ENCODE measurements at places on chromosomes 7 and 10.

GRCh38 chr10:96642973-96643372 is 56.2 kb upstream of the TM9SF3 start:
- DNase-seq, result peak; percentile 90

DNA sequence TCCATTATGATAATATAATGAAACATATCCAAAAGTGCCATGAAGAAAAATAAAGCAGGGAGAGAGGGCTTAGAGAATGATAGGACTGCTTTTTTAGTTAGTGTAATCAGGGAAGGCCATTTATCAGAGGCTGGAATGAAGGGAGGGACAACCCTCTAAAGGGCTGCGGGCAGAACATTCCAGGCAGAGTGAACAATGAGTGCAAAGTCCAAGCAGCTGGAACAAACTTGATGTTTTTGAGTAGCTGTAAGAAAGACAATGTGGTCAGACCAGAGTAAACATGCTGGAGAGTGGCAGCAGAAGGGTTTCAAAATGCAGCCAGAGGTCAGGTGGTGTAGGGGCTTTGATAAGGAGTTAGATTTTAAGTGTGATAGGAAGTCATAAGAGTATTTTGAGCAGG is 65.6 kb upstream of the CCDC6 start:
- DNase-seq, result no peak

GRCh38 chr10:42877496-42878030 is 95.0 kb downstream of the BMS1 start:
- DNase-seq, result no peak

GRCh38 chr7:23164846-23165245 is 17.0 kb upstream of the NUP42 start:
- no peak for DNase-seq

- DNase-seq, result no peak
Measured at GRCh38 chr7:34396437-34397064, 261.5 kb upstream of the NPSR1 start.

GRCh38 chr7:125390981-125391380 is 461.4 kb upstream of the POT1 start:
- no peak for DNase-seq

DNA sequence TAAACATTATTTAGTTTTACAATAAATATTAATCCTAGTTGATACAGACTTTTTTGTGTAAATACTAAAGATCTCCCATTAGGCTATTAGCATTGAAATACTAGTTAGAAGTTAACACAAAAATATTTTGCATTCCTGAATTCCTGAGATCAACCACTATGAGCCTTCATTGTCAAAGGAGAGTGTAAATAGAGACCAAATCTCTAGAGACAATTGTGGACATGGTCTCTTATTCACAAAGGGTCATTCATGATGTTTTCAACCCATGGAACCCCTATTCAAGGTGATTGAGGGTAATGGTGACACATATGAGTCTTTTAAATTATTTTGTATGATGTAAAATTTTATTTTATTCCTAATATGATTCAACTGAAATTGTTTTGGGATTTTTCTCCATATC is 1454.8 kb upstream of the LRRTM3 start:
- DNase-seq, result no peak

DNA sequence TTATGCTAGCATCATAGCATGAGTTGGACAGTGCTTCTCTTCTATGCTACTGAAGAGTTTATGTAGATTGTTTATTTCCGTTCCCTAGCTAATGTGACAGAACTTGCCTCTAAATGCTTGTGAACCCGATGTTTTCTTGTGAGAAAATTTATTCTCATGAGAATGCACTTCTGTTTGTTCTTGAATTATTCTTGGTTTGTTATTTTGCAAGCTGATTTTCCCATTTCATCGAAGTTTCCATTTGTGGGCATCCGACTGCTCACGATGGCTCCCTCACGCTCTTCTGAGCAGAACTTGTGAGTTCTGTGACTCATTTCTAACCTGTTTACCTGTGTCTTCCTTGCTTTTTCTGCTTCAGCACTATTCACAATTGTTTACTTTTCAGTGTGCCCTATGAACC is 59.9 kb downstream of the WDFY4 start:
- DNase-seq, result no peak

DNA sequence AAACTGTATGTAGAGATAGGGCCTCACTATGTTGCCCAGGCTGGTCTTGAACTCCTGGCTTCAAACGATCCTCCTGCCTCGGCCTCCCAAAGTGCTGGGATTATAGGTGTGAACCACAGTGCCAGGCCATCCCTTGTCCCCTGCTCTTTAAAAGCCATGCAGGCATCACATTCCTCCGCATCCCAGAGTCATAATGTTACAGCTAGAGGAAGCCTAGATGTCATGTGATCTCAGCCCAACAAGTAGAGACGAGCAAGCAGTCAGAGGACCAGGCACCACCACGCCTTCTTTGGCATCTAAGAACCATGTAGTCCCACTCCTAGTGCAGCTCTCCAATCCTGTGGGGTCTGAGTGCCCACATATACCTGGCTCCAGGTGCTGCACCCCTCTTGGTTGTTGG is 13.1 kb downstream of the PODXL start:
- DNase-seq, result no peak

GRCh38 chr7:123415625-123416024 is 118.8 kb downstream of the IQUB start:
- no peak for DNase-seq

- DNase-seq, result no peak
Measured at GRCh38 chr10:122780391-122780790, 65.3 kb downstream of the CUZD1 start.

- DNase-seq, result no peak
Measured at GRCh38 chr10:109103278-109103677, 820.0 kb downstream of the XPNPEP1 start.

DNA sequence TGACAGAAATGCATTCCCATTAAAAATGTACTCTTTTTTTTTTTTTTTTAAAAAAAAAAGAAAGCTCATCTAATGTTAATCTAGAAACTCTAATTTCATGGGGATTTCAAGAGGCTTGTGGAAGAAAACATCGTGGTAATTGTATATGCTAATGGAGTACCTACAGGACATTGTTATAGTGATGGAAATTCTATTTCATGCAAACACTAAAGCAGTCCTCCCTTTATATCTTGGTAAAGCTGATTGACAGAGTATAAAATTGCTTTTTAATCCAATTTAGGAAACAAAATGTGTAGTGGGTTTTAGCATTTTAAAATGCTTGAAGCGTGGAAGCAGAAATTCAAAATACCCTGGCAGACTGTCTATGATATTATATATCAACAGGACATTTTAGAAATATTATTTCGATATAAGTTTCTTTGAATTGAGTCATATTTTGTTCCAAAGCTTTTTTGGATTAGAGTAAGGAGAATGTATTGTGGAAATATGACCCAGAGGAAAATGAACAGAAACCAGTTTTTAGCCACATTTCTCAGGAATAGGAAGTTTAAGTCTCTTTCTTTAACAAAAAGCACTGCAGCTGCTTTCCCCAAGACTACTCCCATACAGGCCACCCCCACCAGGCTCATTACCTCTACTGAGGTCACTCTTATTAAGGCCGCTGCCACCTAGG is 121.9 kb downstream of the WNT2 start:
- DNase-seq, result no peak

DNA sequence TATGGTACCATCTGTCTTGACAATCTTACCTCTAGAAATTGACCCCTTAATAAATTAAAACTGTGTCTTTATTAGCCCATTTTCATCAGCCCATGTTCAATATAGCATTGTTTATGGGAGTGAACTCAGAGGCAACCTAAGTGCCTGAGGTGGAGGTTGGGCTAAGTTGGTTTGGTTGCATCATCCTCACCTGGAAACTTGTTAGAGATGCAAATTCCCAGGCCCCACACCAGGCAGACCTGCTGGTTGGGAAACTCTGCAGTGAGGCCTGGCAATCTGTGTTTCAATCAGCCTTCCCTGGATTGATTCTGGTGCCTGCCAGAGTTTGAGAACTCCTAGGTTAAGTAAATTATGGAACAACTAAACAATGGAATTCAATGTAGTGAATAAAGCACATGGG is 9.4 kb upstream of the FAM170B start:
- no peak for DNase-seq

DNA sequence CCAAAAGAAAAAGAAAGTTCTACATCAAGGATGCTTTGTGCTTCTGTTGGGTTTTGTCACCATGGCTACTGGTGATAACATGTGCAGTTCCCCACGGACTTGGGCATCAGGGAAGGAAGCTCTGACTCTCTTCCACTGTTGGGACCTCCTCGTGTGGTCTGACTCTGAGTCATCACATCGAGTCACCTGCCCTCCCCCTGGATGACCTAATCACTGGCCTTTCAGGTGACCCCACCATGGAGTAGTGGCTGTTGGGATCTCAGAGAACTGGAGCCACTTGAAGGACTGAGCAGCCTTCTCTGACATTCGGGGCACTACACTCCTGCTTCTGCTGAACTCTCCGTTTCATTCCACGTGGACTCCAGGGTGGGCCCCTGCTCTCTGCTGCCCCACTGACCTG is 60.8 kb upstream of the DOCK1 start:
- DNase-seq, result no peak

- no peak for DNase-seq
Measured at GRCh38 chr10:93461109-93461806, 20.9 kb downstream of the MYOF start.

GRCh38 chr7:1810961-1811849 is 141.1 kb downstream of the ELFN1 start:
- DNase-seq, result peak; percentile 48

- DNase-seq, result peak; percentile 59
Measured at GRCh38 chr10:71045204-71045809, 156.9 kb upstream of the PCBD1 start.

GRCh38 chr10:78876449-78876848 is 192.3 kb upstream of the ZMIZ1 start:
- no peak for DNase-seq

GRCh38 chr7:106704000-106704840 is 43.3 kb upstream of the CCDC71L start:
- DNase-seq, result no peak

- peak; percentile 64 for DNase-seq
Measured at GRCh38 chr7:130458257-130458656, 17.4 kb upstream of the CEP41 start.

GRCh38 chr7:5083311-5083711 is 37.7 kb downstream of the RBAK start:
- DNase-seq, result no peak

- DNase-seq, result no peak
Measured at GRCh38 chr7:121002048-121002756, 13.7 kb downstream of the CPED1 start.

GRCh38 chr10:9342885-9343570 is 1288.5 kb downstream of the GATA3 start:
- peak; percentile 37 for DNase-seq

- no peak for DNase-seq
Measured at GRCh38 chr7:31002256-31002655, 38.5 kb downstream of the GHRHR start.

GRCh38 chr7:20786421-20786778 is 286 bp downstream of the SP8 start:
- DNase-seq, result no peak

DNA sequence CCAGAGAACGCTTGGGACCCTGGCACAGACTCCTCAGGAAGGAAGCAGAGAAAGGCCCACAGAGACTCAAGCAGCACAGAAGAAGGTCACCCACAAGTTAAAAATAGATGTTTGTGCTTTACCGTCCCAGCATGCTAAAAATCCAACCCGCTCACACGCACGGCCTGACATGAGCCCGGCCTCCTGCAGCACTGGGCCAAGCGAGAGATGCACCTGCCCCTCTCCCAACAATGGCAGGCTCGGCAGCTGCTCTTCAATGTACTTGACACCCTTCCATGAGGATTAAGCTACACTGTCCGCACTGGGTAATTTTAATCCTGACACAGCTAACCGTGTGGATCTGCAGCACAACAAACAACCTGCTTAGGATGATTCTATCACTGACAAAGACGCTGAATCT is 9.3 kb downstream of the DIP2C start:
- DNase-seq, result no peak

GRCh38 chr10:131574707-131575430 is 263.3 kb upstream of the TCERG1L start:
- no peak for DNase-seq

DNA sequence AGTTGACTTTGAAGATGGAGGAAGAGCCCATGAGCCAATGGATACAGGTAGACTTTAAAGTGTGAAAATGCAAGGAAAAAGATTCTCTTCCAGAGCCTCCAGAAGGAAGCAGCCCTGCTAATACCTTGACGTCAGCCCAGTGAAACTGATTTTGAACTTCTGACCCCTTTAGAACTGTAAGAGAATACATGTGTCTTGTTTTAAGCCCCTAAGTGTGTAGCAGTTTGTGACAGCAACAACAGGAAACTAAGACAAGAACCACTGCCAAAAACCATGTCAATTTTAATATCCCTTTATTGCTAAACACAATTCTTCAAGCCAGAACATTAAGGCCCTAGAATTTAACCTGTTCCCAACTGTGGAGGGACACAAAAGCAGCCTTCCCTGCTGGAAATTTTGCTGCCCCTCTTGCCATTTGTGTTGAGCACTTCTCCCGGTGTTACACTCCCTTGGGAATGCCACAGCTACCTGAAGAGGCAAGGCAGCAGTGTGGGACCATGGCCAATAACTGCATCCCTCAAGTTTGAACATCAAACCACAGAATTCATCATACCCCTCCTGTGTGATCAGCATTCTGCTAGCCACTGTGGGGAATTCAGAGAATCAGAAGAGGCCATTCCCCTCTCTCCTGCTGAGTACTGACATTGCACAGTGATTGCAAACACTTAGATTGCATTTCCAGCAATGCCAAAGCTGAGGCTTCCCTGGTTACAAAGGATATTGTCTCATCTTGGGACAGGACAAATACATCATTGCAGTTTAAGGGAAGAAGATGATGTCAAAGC is 12.3 kb upstream of the CCDC172 start:
- no peak for DNase-seq

- DNase-seq, result no peak
Measured at GRCh38 chr7:289209-289755, 688 bp upstream of the FOXL3 start.

DNA sequence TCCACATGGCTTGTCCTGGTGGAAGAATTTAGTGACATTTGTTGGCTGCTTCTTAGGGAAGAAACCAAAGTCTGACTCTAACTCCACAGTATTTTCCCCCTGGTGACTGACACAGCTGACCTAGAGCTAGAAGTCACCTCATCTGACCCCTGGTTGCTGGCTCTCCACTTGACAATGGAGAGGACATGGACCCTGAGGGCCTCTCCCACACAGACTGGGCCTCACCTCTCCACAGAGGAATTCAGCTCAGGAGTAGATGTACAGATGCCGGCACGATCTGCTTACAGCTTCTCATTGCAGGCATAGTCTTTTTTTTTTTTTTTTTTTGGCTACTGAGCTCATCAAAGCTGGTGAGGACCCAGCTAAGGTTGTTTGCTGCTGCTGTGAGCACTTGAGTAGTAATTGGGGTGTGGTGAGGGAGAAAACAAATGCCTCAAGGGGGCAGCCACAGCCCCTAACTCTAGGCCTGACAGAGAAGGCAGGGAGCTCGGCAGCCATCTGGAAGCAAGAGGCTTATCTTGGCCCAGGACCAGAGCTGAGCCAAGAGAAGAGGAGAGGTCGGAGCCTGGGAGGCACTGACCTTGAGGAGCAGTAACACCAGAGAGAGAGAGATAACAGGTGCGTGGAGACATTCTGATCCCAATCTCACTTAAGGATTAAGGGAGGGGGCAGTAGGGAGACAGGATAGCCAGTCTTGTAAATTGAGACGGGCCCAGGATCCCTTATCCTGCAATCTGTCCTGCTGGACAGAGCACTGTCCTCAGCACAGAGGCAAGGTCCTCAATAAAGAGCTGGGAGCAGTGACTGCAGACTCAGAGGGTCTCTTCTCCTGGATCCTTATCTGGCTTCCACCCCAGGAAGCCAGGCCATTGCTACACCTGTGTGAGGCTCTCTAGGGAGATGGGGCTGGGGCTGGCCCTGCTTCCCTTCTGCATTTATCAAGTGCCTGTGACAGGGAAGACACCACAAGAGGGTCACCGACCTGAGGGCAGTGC is 9.4 kb downstream of the PRSS58 start:
- no peak for DNase-seq

- DNase-seq, result peak; percentile 93
Measured at GRCh38 chr10:78742730-78743615, 325.8 kb upstream of the ZMIZ1 start.
